Stimulated activated CD4-positive, alpha-beta T cell treated with anti-CD3 and anti-CD28 coated beads, Interleukin-12 subunit alpha, Interleukin-12 subunit beta, amount 100 ng/mL, for 24 hours (primary cell): ENCODE measurements at places on chromosomes 5 and 9.

GRCh38 chr5:168073991-168074800 lies 217.2 kb upstream of the WWC1 start:
- DNase-seq, result no peak

GRCh38 chr9:82488313-82489200 lies 500.0 kb downstream of the SPATA31D1 start:
- no peak for DNase-seq

DNA sequence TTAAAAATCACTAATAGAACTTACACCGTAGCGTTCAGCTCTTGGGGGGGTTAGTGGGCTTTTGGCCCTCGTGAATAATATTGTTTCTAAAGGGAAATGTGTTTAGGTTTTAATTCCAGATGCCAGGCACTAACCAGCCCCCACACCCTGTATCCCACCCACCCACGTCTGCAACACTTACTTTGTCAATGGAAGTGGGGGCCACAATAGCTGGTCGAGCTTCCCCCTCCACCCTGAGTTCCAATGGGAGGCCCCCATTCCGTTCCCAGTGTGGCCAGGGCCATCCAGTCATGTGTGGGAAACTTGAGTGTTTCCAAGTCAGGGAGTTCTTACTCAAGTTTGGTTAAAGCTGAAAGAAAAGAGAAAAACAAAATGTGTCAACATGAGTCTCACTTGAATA lies 271.4 kb downstream of the ENC1 start:
- DNase-seq, result no peak

DNA sequence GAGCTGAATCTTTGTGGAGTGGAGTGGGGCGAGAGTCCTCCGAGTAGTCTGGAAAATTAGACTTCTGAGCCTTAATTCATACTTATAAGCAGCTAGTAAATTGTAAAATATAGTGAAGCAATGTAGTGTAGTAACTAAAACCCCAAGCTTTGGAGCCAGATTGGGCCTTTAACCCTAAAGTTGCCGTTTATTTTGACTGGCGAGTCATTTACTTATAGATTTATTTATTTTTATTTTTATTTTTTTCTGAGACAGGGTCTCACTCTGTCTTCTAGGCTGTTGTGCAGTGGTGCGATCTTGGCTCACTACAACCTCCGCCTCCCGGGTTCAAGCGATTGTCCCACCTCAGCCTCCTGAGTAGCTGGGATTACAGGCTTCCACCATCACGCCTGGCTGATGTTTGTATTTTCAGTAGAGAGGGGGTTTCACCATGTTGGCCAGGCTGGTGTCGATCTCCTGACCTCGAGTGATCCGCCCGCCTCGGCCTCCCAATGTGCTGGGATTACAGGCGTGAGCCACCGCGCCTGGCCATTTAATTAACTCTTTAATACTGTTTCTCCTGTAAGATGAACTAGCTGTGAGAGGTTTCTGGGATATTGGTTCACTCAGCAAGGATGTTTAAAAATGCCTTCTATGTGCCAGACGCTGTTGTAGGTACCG lies 687 bp upstream of the RPS23 start:
- no peak for DNase-seq

DNA sequence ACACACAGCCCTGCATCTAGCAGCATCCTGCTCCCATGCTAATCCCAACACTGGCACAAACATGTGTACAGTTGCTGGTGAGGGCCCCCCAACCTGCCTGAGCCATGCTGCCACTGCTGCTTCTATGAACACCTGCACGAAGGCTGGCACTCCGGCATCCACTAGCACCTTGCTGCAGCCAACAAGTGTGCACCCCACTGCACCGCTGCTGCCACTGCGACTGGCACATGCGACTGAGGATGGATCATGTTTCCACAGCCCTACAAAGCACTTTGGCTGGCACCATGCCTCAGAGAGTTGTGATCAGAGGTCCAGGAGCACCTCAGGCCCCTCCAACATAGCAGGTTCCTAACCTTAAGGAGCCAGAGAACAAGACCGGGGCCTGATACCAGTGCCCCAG lies 7.8 kb upstream of the PDCD1LG2 start:
- no peak for DNase-seq

GRCh38 chr5:124873188-124873587 lies 126.7 kb upstream of the ZNF608 start:
- no peak for DNase-seq

DNA sequence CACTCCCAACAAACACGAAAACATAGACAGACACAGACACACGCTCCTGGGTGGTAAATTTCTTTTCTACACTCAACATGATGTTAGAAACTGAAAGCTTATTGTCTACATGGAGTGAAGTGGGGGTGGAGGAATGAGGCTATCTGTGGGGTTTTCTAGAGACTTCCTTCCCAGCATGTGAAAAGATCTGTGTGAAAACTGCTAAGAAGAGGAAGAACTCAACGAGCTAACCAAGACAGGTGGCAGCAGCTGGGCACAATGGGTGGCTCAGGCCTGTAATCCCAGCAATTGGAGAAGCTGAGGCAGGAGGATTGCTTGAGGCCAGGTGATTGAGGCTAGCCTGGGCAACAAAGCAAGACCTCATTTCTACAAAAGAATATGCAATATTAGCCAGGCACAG lies 7.6 kb downstream of the FYB1 start:
- no peak for DNase-seq

DNA sequence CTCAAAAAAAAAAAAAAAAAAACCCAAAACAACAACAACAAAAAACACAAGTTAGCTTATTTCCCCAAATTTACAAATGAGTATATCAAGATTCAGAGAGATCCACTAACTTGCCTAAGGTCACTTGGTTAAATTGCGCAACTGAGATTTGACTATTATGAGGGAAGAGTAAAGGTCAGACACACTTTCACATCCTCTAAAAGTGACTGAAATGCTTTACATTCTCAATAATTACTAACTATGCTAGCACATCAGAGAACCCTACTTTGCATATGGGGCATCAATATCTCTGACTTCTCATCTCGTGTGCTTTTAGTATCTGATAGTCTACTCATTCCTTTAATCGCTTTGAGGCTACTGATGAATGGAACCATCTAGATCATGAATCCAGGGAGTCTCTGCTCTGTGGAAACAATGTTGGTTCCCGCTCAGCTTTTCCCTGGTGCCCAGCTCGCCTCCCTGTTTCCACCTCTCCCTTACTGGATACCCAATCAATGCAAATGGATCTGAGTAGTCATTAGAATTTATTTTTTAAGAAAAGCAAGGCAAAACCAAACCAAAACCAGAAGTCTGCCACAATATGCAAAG lies 182.1 kb upstream of the TRIM32 start:
- no peak for DNase-seq

GRCh38 chr5:150333400-150333799 lies 24.1 kb upstream of the TCOF1 start:
- DNase-seq, result no peak

DNA sequence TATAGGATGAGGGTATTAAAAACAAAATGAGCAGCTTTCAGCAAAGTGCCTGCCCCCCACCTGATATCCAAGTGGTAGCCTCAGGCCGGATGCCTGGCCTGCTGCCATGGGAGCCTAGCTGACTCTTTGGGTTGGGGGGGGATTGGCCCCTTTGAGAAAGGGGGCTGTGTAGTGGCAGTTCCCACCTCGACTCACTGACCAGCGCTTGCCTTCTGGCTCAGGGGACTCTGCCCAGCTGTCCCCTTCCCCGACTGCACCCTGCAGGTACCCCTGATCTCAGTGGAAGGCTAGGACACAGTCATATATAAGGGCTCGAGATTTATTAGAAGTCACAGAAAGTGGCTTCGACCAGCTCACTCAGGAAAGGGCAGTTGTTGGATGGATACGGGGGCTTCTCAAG lies 1.5 kb upstream of the NEUROG1 start:
- no peak for DNase-seq

DNA sequence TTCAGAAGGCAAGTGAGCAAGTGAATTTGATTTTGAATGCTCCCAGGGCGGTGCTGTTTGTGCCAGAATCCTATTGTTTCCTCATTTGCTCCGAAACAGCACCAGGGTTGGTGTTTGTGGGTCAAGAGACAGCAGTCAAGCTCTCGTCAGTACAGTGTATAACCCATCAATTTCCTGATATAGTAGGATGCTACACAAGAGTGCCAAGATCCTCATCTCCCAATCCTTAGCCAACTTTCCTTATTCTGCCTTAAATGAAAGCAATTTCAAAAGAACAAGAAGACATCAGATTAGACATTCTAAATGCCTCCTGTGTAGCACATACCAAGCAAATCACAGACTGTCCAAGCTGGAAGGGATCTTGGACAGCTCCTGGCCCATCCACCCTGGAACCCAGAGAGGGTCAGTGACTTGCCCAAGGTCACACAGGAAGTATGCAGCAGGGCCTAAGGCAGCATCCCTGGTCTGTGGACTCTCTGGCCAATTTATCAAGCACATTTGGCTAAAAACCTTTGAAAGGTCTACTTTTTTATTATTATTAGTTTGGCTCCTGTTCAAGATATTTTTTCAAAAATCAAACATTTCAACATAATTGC lies 4.5 kb downstream of the WHRN start:
- DNase-seq, result no peak

- no peak for DNase-seq
Measured at GRCh38 chr9:2355697-2355983, 265.9 kb upstream of the VLDLR start.

- DNase-seq, result no peak
Measured at GRCh38 chr9:38282756-38283155, 109.7 kb upstream of the ALDH1B1 start.

DNA sequence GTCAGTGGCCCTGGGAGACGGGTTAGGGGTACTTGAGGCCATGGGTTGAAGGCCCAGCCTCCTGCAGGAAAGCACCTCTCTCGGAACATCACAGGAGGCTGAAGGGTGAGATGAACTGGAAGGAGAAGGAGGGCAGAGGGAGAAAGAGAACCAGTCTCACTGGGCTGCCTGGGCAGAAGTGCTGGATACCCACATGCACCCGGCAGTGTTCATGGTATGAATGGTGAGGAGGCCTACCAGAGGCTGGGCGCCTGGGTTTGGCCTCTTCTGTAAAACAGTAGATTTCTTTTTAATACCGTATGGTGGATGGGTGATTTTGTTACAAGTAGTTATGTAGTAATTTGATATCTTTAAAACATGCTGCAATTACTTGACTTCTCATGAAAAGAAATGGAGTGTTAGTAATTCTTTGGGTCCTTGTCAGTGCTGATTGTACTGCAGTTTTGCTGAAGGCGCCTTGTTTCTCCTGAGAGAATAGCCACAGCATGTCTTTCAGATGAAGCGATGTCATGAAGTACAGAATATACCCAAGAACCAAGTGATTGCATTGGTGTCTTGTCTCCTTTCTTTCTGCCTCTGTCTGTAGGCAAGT lies 258.6 kb downstream of the FANCC start:
- no peak for DNase-seq

DNA sequence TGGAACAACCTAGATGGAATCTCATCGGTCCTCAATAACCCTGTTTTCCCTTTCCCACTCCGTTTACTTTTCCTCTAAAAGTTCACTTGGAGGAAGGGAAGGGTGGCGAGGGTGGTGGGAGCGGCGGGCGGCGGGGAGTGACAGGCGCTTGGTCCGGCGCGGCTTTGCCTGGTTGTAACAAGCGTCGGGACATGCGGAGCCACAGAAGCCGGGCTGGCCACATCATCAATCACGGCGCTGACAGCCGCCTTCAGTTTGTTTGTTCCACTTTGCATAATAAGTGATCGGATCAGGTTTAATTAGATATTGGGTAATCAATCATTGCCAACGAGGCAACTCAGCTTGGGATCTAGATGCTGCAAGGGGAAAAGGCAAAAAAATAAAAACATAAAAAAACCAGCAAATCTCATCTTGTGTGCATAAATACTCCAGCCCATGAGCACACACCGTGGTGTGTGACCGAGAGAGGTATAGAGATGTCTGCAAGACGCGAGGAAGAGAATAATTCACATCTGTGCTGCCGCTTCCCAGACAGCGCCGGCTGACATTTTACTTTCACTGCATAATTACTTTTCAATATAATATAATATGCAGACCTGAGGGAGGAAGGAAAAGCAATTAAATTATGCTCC lies 396.2 kb upstream of the IRX4 start:
- no peak for DNase-seq

GRCh38 chr9:4293293-4293941 lies 6.5 kb downstream of the GLIS3 start:
- DNase-seq, result no peak

DNA sequence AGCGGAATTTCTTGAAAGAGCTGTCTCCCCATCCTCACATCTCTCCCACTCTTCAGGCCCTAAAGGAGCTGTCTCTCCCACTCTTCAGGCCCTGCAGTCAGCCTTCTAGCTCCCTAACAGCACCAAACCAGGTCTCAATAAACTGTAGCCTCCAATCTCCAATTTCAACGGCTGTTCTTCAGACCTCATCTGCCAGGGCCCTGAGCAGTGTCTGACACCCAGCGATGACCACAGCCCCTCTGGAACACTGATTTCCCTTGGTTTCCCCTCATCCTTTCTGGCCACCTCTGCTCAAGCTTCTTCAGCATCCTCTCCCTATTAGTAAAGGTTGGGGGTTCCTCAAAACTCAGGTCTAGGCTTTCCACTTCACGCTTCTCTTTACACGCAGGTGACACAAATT lies 1.6 kb upstream of the P4HA2 start:
- DNase-seq, result no peak

DNA sequence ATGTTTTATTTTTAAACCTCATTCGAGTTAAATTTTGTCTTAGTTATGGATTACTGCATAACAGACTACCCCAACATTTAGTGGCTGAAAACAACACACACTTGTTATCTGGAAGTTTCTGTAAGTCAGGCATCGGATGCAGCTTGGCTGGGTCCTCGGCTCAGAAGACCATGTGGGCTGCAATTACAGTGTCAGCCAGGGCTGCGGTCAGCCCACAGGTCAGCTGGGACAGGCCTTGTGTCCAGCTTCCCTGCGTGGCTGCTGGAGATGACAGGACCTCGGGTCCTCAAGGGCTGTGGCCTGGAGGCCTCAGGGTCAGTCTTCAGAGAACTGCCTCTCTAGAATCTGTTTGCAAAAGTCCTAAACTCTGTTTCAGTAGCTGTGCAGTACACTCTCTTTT lies 219.0 kb upstream of the IRX1 start:
- DNase-seq, result no peak

GRCh38 chr9:134403682-134404301 lies 77.5 kb downstream of the RXRA start:
- no peak for DNase-seq

DNA sequence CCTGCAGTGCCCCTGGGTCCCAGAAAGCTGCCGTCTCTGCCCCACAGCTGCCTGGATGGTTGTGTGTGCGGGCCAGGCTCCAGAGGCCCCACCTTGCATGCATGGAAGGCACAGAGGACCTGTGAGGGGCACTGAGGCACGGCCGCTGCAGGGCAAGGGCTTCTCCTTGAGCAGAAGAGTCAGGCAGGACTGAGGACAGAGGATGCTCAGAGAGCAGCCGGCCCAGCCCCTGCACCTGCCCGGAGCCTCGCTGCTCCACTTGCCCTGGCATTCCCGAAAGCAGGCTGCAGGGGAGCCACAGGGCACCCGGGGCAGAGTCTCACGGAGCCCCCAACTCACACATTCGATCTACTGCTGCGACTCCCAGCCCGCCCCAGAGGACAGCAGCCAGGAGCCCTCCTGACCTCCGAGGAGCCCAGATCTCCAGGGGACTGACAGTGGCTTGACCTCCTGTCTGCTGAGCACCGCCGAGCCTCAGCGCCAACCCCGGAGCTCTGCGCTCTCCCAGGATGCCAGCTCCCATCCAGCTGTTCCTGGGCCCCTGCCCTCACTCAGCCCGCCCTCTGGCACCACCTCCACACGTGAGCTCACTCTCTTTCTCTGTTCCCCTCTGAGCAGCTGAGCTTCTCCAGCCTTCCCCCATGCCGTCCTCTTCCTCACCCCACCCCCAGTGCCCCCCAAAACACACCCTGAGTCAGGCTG lies 95.0 kb downstream of the KCNT1 start:
- DNase-seq, result no peak
